Activated CD8-positive, alpha-beta memory T cell treated with anti-CD3 and anti-CD28 coated beads, Interleukin-2, amount 10 ng/mL, durations not matched to agents 7 days and 5 days (primary cell): ENCODE measurements at places on chromosomes 5 and 9. TPM values are rescaled to one million over a fixed set of nuclear protein-coding genes. Genes with fewer than 3 reads are reported as not detected.

DNA sequence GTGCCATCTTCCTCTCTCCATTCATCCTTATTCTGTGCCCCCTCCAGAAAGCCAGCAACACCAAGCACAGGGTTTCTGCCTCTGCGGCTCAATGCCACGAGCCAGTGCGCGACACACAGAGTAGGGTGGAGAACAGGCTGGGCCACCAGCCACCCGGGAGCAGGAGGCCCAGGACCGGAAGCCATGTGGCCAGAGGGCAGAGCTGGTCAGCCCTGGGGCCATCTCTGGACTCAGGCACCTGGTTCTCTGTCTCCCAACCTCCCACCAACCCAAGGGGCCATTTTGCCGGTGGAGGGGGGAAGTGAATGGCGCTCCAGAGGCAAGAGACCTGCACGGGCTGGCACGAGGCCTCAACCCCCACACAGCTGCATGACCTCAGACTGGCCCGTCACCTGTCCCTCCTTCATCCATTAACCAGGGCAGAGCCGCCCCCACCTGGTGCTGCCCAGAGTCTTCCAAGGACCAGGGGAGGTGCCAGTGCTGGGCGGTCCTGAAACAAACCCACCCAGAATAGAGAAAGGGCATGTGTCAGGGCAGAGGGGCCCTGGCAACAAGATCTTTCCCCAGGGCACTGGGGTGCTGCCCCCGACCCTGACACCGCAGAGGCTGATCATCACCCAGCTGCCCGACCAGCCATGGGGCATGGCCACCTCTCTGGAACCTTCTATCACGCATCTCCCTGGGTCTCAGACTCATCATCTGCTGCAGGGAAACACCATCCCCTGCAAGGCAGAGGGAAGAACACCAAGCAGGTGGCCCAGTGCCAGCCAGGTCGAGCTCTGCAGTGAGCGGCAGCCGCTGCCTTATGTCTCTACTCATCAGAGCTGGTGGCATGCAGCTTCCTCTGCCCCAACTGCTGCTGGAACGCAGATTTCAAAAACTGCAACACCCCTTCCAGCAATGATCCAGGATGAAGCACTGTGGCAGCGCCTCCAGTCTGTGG lies 11.9 kb downstream of the VAV2 start:
- DNase-seq: no peak
- H3K4me3 ChIP-seq: no peak overlapping the region
- H3K27ac ChIP-seq: no peak overlapping the region
- H3K4me1 ChIP-seq: no peaks in the 10 kb centered on the region

The ARHGEF28 gene
- total RNA-seq: not detected

- H3K36me3 ChIP-seq: no peaks in the 10 kb centered on the region
- H3K27me3 ChIP-seq: no peaks in the 10 kb centered on the region
- H3K4me1 ChIP-seq: no peaks in the 10 kb centered on the region
These were observed 114.7 kb downstream of the TAF11L14 start for GRCh38 chr5:17748941-17749340.

The HSPB3 gene
- not detected for total RNA-seq
